ENCODE measurements at places on chromosomes 1 and 21.
A peak's percentile ranks its signal among the peaks of the same experiment; 100 is the strongest.

DNA sequence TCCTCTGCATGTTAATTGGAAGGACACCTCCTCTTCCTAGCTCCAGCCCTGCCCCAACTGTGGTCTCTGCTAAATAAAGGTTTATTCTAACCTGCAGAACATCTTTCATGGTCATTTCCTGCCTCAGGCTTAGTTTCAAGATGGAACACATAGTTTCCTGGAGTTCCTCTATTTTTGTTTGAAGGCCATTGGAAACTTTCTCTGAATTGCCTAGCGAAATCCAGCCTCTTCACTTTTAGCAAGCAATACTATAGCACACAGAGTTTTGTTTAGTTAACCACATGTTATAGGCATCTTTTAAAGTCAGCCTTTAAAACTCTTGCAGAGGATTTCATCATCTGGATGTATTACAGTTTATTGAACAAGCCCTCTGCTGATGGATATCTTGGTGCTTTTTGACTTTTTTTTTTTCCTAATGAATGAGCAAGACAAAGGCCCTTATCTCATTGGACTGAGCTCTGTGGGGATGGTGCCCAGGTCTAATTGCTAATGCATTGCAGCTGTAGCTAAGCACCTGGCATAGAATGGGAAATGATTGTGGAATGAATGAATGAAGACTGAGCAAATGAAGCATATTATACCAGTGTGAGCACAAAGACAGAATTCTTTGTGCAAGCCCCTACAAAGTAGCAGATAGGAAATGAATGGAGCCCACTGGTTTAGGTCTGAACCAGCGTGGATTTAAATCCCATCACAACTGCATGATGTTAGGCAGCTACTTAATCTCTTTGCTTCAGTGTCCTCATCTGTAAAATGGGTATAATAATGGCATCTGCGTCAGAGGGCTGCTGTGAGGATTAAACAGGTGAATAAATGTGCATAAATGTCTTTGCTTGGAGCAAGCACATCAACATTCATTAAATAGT lies 641 bp upstream of the CFAP107 start:
- no peak for DNase-seq

DNA sequence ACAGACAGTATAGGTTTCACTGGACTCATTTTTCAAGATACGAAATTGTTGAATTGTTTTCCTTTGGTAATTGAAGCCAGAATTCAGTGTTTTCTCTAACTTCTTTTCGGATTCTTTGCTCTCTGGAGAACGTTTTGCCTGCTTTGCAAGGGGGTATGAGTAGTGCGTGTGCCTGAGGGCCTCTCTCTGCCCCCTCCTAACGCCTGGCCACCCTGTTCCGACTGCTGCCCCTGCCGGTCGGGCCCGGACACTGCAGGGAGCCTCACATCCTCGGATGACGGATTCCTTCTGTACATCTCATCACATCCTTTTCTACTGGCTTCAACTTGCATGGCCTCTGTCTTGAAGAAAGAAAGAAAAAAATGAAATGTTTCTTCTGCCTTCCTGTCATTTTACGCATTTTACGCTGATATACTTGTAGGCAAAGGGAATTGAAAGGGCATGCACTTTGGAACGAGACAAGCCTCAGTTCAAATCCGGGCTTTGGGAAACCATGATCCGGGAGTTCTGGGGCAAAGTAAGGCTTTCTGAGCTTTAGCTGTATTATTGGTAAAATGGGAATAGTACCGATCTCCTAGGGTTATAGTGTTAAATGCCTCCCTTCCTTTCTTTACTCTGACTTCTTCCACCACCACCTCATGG lies 65.1 kb downstream of the DISC1 start:
- DNase-seq, result peak; percentile 26

DNA sequence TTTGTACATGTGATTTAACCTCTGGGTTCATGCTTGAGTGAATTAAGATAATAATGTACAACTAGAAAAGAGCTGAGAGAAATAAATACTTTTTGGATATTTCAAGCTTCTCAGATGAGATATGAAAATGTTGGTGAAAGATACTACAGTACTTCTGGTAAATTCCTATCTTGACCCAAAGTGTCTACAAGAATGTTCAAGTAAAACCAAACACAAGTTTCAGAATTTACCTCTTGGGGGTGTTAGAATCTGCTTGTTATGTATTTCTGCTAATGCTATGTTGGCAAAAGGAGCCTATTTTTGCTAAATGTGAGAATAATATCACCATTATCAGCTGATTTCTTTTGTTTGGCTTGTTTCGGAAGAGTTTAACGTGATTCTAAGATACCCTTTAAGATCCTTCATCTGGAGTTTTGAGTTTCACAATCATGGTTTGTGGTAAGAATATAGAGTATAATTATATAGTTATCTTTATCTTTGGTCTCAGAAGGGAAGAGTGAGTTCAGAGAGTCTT lies 388.5 kb downstream of the LMO4 start:
- DNase-seq, result no peak

DNA sequence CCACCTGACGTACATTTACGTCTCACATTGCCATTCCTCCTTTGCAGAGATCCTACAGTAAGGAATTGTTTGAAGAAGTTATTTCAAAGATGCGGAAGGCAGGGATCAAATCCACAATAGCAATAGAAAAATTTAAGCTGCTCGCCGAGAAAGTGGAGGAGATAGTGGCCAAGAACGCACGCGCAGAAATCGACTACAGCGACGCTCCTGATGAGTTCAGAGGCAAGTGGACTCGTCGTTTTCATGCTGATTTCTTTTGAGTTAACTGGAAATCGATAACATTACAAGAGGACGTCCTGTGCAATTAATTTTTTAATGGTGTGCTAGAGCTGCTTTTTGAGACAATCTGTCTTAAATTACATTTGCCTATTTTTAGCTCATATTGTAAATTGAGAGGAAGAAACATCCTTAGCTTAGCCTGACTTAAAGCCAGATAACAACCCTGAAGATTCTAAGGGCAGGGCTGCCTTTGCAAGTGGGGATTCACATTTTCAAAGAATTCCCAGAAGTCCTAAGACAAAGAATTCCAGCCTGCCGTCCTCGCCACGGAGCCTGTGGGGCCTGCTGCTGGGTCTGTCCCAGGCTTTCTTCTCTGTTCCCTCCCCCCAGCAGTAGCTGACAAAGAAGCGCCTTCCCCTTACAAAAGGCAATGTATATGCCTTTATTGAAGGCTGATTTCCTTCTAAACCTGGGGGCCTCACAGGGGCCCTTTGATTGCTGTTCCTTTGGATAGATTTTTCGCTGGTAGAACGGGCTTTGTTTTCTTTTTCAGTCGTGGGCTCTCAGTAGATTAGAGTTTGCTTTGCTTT lies 31.6 kb upstream of the KIF1B start:
- DNase-seq, result no peak

DNA sequence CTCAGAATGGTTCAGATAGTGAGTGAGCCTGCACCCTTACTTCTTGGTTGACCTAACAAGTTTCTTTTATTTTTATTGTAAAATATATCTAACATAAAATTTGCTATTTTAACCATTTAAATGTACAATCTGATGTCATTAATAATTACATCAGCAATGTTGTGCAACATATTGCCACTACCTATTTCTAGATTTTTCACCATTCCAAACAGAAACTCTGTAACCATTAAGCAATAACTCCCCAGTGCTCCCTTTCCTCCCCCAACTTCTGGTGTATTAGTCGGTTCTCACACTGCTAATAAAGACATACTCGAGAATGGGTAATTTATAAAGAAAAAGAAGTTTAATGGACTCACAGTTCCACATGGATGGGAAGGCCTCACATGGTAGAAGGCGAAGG lies 76.2 kb upstream of the TENT5C start:
- no peak for DNase-seq

DNA sequence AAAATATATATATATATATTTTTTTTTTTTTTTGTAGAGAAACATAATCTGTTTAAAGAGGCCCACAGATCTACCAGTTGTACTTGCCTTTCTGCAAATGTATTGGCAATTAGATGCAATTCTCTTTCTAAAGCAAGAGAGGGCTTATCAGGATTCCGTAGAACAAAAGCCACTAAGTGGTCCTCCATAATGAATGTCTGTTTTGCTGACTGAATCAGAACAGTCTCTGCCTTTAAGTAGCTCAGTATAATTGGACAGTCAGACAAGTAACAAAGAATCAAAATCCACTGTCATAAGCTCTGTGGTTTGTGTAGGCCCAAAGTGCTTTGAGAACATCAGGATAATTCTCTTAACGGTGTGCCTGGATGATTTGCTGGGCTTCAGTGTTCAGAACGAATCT lies 17.3 kb downstream of the SARS1 start:
- no peak for DNase-seq

- no peak for DNase-seq
Observed at GRCh38 chr1:118202076-118202608, 17.1 kb upstream of the SPAG17 start.

DNA sequence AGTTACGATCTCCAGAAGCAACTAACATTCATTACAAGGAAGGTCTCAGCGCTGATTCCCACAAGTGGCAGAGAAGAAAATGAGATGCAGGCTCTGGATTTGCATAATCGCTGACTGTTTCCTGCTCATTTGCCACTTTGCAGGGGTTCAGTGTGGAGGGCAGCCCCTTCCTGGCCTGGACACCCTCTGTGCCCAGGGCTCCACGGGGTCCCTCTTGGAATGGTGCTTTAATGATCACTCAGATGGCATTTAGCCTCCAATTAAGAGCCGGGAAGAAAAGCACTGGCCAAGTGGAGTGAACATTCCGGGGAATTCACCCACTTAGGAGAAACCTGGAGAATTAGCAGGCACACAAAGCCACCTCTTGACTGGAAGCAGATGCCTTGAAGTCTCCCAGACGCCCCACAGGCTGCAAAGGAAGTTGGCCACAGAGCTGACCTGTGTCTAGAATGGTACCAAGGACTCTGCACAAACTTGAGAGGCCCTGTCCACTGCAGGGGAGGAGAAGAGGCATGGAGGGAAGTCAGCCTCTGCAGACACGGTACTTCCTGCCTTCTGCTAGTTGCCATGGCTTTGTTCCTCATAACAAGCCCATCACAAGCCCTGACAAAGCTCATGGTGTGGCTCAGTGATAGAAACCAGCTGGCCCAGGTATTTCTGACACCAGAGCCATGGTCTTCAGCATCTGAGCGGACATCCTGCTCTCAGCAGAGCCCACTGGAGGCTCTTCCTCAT lies 157.2 kb downstream of the KAZN start:
- DNase-seq, result no peak

DNA sequence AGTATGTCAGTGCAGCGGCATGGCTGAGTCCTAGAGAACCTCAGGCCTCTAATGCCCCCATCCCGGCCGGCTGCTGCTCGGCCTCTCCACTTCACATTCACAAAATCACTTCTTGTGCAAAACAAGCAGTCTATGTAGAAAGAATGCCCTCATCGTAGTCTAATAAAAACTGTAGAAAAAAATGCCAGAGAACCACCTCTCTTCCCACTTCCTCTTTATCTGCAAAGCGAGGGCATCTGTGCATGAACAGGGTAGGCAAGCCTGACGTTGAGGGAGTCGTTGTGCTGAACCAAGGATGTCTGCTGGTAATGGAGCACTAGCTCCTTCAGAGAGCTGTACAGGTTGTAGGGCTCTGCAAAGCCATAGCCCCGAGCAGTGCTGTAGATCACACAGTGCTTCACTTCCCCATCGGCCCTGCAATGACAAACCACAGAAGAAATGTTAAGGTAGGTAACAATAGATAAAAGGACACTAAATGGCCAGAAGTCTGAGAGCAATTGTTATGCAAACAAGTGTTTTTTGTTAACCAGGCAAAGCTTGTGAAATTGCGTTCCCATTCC lies 88.9 kb downstream of the PIK3R3 start:
- DNase-seq, result no peak

GRCh38 chr1:179105393-179105792 lies 23.5 kb downstream of the TOR3A start:
- peak; percentile 65 for DNase-seq

- DNase-seq, result no peak
Observed at GRCh38 chr1:14372526-14372925, 226.0 kb upstream of the KAZN start.

GRCh38 chr1:220813013-220813412 lies 26.3 kb downstream of the MTARC1 start:
- DNase-seq, result no peak

GRCh38 chr1:183206538-183207122 lies 20.6 kb downstream of the LAMC2 start:
- no peak for DNase-seq

DNA sequence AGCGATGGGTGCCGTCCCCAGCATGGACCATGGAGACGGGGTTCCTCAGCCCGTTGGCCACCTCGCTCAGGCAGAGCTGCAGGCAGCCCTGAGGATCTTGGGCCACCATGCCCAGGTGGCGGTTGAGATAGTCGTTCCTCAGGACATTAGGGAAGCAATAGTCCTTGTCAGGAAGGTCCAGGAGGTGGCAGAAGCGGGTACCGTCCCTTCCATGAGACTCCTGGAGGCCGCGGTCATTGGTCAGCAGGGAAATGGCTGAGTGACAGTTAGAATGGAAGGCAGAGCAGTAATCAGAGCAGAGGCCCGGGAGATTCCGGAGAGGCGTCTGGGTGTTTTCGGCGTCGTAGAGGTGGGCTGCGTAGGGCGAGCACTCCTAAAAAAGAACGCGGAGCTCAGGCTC lies 4.1 kb downstream of the HHIPL2 start:
- peak; percentile 40 for DNase-seq

GRCh38 chr1:240474133-240474614 lies 137.8 kb downstream of the GREM2 start:
- no peak for DNase-seq

- DNase-seq, result peak; percentile 79
Observed at GRCh38 chr1:36553591-36554322, 71.0 kb upstream of the CSF3R start.

GRCh38 chr1:221101807-221102605 lies 222.8 kb downstream of the HLX start:
- DNase-seq, result no peak

DNA sequence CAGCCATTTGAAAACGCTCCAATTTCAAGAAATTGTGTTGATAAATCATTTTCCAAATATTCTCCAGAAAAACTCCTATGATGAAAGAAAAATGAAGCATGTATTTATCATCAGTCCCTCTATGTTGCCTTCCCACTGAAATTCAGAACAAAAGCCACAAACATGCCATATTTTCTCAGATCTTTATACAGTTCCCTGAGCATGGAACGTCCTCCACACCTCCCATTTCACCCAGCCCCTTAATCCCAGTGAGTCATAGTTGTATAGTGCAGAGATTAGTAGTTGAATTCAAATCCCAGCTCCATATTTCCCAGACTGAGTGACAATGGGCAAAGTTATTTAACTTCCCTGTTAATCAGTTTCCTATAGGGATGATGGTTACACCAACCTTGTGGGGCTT lies 20.6 kb upstream of the NPL start:
- DNase-seq, result no peak

GRCh38 chr1:111420377-111420776 lies 7.2 kb downstream of the OVGP1 start:
- DNase-seq, result no peak
